ENCODE measurements at places on chromosomes 5 and 9.

- DNase-seq, result no peak
Measured at GRCh38 chr5:134649163-134649835, 714 bp downstream of the SEC24A start.

- DNase-seq, result no peak
Measured at GRCh38 chr9:1057910-1058309, 7.8 kb downstream of the DMRT2 start.

DNA sequence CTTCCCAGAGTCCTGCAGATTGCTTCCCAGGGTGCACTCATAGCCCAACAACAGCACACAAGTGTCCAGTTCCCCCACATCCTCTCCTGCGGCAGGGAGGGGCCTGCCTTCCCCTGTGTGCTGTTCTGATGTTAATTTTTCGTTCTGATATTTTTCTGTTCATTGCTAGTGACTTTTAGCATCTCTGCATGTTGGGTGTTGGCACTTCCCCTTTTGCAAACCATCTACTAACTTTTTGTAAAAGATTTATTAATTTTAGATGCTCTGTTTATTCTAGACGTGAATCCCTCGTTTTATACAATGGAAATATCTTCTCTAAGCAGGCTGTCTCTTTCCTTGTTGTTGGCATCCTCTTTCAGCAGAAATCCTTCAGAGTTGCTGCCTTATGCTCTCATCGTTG lies 97.3 kb upstream of the DAP start:
- no peak for DNase-seq

GRCh38 chr9:132808645-132809044 lies 69.4 kb downstream of the AK8 start:
- DNase-seq, result no peak

- no peak for DNase-seq
Measured at GRCh38 chr5:173630724-173631365, 14.4 kb upstream of the BOD1 start.

DNA sequence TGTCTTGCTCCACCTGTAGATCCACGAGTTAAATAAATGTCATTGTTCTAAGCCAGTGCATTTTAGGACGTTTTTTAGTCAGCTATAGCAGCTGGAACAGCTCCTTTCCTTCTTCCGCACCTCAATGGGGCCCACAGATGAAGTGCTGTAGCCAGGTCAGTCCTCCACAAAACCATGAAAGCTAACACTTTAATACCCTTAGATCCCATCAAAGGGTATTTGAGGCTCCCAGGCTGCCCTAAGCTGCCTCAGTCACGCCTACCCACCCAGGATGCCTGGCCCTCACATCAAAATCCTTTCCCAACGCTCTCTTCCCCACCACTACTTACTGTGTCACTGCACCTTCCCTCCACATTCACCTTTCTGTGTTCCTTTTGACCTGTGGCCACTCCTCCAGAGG lies 44.1 kb upstream of the ACO1 start:
- DNase-seq, result no peak

DNA sequence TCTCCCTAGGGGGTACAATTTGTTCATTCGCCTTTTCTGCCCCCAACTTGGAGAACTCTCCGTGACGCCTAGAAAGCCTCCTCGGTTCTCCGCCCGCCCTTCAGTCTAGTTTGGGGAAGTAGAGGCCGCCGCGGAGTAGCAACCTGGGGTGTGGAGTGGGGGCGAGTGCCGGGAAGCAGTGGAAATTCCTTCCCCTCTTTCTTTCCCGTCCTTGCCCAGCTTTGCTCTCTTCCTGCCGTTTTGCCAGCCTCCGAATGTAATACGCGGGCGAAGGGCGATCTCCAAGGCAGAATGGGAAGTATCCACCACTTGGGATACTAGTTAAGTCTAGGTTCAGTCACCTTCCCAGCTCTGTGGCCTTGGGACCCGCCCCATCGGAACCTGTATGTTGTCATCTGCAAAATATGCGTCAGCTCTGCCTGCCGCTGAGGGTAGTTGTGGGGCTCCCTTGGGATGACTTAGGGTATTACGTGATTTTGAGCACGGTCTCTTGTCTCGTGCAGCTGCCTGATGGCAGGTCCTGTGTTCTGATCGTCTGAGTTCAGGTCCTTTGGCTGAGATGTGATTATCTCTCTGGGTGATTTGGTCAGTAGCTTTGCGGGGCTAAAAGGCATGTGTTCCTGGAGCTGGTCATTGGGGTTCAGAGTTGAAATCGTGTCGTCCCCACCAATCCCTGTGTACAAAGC lies 724 bp downstream of the PAM start:
- peak; percentile 35 for DNase-seq

- DNase-seq, result no peak
Measured at GRCh38 chr5:108649106-108649505, 98.6 kb upstream of the FER start.

DNA sequence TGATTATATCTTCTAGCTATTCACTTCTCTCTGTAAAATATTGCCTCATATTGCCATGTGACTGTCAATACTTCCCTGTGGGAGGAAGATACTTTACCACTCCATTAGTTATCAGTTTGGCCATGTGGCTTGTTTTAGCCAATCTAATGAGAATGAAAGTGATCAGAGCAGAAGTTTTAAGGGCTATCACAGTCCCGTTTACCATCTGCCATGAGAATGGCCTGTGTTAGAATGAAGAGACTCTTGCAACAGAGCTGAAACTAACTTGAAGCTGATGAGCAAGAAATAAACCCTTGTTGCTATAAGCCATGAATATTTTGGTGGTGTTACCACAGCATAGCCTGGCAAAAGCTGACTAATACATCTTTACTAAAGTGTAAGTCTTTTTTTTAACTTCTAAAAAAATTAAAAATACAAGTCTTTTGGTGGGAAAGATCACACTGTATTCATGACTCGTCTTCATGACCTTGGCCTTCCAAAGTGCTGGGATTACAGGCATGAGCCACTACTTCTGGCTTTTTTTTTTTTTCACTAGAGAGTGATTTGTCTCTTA lies 68.0 kb upstream of the CTNNA1 start:
- no peak for DNase-seq

- no peak for DNase-seq
Measured at GRCh38 chr9:76400534-76401096, 6.4 kb upstream of the RFK start.

DNA sequence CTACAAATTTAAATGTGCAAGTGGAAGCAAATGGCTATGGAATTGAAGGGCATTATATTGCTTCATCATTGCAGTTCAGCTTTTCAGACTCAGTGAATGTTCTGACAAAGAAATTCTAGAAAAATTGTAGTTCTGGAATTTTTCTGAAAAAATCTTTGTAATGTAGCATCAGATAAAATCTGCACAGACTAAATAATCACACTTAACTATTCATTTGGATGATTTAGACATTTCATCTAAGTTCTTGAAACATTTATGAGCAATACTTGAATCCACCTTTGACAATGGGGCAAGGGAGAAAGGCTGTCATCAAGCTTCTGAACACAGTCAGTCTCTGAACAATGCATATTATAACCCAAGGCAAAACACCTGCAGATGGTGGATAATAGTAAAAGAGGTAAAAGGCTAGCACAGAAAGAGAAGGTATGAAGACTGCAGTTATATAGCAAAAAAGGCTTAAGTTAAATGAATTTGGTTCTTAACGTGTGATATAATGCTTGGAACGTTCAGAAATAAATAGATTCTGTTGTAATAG lies 1352.0 kb upstream of the NUDT12 start:
- no peak for DNase-seq
